ENCODE measurements at places on chromosomes 6 and 20. TPM values are rescaled to one million over a fixed set of nuclear protein-coding genes. Genes with fewer than 3 reads are reported as not detected.
A peak's percentile ranks its signal among the peaks of the same experiment; 100 is the strongest.

The ARFGEF3 gene
- 5.1 TPM for total RNA-seq

DNA sequence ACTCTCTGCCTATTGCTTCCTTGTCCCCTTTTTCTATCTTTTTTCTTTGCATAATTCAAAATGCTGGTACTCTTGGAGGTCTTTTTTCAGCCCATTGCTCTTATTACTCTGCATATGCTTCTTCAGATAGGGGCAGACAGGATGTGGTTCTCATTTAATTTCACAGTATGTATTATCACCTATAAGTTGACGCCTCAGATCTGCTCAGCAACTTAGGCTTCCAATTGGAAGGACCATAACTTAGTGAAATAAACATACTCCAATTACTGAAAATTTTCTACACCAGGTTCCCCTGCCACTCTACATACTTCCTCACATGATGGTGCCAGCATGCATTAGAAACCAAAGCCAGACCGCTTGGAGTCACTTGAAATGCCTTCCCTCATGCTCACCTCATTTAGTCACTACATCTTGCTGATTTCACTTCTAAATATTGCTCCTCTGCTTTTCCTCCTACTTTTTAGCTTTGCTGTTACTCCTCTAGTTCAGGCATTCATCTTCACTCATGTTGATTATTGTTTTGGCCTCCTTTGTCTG lies 34.5 kb upstream of the AHI1 start:
- no peak for DNase-seq

The TENT5A gene
- 1.6 TPM for total RNA-seq

GRCh38 chr6:132147530-132148011 lies 196.4 kb upstream of the CCN2 start:
- DNase-seq, result no peak

DNA sequence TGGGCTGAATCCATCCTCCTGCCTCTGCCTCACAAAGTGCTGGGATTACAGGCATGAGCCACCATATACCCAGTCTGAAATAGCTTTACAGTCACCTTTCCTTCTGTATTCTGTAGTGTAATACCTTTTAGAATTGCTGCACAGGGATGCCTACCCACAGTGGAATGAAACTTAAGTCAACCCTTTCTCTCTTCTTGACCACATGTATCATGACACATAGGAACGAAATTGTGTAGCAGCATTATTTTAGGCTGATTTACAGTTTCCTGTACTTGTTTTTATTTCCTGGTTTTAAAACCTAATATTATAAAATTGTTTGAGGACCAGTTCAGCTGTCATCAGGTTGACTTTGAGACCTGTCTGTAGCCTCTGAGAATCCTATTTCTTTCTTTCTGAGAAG lies 297.8 kb downstream of the ZFAND3 start:
- peak; percentile 10 for DNase-seq

Data from glomerular endothelial cell (primary cell).